ENCODE measurements at places on chromosomes 5 and 9.

DNA sequence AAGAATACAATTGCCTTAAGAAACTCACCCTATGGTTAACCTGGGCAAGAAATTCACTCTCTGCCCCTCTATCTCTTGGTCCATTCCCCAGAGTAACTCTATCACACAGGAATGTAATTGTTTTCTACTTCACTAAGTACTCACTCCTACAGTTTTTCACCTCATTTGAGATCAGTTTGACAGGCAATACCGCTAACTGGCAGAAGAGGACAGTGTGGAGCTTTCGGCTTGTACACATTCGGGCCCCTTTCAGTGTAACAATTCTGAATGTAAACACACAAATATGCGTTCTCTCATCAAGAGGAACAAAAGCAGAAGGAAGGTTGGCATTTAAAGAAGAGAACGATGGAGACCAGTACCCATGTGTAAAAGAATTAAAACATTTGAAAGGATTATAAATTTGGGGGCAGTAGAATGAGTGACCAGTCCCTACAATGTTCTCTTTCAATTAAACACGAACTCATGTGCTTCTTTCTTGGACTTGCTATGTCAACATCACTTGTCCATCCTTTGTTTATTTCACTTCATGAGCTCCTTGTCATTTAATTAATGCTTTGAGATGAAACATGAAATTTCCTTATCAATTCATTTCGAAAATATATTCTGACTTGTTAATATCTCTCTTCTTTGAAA, 188.5 kb upstream of the GRAMD2B start:
- no peak for DNase-seq

DNA sequence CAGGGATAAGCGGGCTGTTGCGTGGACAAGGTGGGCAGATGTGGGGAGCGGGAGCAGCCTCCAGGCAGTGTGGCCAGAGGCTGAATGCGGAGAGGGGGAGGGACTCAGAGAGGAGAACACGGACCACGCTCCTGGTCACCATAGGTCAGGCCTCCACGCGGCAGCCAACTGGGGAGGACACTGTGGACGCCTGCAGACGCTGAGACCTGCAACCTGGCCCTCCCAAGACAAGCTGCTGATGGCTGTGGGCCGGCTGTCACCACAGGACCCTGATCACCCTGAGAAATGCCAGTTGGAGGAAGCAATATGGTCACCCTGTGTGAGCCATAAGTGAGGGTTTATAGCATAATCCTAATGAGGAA, 16.8 kb downstream of the LPCAT1 start:
- DNase-seq: no peak

GRCh38 chr9:87557996-87558395, 60.3 kb downstream of the DAPK1 start:
- DNase-seq: no peak

DNA sequence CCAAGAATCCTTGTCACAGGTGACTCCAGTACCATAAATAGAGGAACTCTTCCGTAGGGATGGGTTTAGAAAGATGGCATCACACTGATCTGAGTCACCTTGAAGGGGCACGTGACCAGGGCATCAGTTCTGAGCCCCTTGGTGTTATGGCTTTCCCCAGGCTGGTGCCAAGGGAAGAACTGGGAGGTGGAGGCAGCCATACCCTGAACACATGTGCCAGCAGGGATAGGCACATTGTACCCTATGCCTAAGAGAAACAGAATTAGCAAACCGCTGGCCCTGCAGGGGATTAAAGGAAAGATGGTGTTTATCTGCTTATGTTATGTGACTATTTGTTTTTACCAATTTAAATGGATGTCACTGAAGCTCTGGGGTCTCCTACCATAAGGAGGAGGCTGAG, 196.2 kb downstream of the RGS3 start:
- DNase-seq: no peak

GRCh38 chr5:160289721-160290120, 22.6 kb downstream of the CCNJL start:
- DNase-seq: no peak

- DNase-seq: no peak
These were observed 96.1 kb upstream of the NFIL3 start for GRCh38 chr9:91519520-91520277.

DNA sequence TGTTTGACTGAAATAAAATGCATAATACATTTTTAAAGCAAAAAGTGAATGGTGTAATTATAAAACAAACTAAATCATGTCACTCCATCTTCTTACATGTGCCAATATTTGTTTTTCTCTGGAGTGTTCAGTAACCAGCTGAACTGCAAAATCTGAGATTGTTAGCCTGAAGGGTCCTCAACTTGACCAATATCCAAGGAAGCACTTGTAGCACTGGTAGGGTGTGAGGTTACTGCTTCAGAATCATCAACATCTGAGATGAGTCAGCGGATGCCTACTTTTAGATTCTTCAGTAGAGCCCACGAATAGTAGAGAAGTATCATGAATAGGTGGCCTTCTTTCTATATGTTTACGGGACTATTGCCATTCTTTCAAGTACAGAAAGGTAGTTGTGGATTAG, 226.7 kb downstream of the TLE4 start:
- DNase-seq: no peak

GRCh38 chr9:133282464-133283238, 7.7 kb upstream of the ABO start:
- DNase-seq: no peak

DNA sequence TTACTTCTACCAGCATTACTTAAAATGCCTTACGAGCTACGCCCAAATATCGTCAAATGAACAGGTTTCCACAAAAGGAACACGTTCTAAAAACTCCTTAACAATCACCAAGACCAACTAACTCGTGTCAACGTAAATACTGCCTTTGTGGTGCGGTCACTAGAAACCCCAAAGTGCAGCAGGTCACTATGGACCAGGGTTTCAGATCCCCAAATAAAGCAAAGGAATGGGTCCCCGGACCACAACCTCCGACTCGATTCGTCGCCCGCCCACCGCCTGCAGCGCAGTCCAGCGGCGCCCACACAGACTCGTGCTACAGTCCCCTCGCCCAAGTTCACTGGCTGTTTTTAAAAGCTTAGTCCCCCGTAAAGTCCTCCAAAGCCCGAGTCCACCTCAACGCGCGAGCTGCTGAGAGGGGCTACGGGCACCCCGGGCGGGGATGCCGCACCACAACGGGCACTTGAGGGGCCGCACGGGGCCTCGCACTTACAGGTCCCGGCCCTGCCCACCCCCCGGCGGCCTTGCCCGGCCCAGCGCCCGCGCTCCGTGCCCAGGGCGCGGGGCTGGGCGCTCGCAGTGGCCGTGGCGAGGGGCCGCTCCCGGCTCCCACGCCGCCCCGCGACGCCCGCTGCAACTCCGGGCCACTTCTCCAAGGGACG, 1.1 kb downstream of the NFIB start:
- no peak for DNase-seq

GRCh38 chr9:33133186-33133585, 34.0 kb downstream of the B4GALT1 start:
- DNase-seq: no peak

- DNase-seq: peak; percentile 43
These were observed 37.7 kb downstream of the NR2F1 start for GRCh38 chr5:93620487-93621326.
